Right lung (tissue), 10 donors: ENCODE measurements at places on chromosomes 16 and 17.

DNA sequence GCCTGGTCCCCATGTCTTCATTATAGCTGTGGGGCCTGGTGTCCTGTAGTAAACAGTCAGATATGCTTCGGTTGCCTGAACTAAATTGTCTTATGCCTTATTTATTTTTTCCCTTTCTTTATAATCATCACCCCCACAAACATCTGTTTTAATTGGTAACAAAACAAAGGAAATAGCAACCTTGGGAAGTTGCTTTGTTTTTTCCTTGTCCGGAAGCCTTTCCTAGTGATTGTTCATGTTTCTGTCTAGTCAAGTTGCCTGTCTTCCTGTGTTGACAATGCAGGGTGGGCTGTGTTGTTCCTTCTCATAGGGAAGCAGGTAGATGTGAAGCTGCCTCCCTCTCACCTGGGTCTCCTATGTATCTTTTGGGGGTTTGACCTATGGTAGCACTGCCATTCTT, 16.7 kb downstream of the PGS1 start:
- no peak for DNase-seq

GRCh38 chr16:66948134-66948836, 12.8 kb upstream of the CES3 start:
- no peak for DNase-seq

GRCh38 chr17:69596141-69596540, 181.6 kb downstream of the MAP2K6 start:
- DNase-seq, result no peak

DNA sequence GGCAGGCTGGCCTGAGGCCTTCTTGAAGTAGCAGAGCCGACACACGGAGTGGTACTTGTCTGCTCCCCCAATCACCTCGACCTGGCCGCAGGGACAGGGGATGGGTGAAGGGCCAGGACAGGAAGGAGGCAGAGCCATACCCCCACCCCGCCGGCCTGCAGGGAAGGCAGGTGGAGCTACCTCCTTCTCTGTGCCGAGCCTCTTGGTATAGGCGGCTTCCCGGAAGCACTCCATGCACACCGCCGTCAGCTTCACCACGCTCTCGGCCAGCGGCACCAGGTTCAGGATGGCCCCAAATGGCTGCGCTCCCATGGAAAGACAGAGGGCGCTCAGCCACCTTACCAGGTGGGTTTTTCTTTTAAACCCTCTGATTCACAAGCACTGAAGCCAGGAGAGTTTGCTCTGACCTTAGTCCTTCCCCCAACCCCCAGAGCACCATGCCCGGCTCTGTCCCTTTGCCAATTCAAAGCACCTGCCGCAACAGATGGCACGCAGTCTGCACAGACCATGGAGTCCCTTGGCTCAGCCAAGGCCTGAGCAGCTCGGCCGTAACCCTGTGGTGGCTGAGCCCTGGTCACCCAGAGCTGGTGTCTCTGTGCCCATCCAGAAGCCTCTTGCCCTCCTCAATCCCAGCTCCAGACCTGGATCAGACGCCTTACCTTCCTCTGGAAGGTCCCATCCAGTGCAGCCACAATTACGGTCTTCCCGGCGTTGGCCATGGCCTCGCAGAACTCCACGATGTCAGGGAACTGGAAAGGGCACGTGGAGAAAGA, 6.7 kb downstream of the SYNGR2 start:
- no peak for DNase-seq

DNA sequence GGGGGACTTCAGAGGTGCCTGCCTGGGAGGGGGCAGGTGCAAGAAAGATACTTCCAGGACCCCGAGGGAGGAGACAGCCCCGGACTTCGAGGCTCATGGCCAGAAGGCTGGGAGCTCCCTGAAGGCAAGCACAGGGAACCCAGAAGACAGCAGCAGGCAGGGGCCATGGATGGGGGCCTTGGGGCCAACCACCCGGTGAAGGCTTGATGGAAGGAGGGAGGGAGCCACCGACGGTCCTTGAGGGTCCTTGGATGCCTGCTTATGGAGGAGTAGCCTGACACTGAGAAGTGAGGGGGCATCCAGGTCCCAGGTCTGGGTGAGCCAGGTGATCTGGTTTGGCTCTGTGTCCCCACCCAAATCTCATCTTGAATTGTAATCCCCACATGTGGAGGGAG, 89.7 kb downstream of the SEC14L1 start:
- DNase-seq, result no peak

DNA sequence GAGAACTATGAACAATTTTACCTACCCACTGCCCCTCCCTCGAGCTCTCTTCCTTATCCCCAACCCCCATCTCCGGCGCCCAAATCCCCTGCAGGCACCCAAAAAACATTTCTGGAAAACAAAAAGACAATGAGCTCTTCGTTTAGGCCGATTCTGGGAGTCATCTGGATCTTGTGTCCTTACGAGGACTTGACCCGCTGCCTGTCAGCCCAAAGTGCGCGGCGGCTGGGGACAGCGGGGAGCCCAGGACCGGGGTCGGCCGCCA, 524 bp downstream of the STRADA start:
- no peak for DNase-seq

DNA sequence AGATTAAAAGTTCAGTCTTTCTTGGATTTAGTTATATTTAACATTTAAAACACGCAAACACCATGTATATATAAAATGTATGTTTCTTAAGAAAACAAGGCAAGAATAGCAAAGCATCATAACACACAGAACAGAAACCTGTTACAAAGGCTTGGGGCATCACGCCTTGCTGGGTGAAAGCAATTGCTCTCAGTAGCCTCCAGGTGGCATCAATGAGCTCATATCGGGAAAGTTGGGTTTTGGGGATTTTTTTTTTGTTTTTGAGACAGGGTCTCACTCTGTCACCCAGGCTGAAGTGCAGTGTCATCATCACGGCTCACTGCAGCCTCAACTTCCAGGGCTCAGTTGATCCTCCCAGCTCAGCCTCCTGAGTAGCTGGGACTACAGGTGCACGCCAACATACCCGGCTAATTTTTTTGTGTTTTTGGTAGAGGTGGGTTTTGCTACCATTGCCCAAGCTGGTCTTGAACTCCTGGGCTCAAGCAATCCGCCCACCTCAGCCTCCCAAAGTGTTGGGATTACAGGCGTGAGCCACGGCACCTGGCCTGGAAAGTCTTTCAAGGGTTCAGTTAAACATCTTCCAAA, 56.9 kb downstream of the CYB5D2 start:
- DNase-seq, result no peak

GRCh38 chr17:1473841-1474240, 17.8 kb upstream of the CRK start:
- no peak for DNase-seq

GRCh38 chr17:77542551-77543490, 402.1 kb downstream of the SEC14L1 start:
- peak; percentile 85 for DNase-seq

DNA sequence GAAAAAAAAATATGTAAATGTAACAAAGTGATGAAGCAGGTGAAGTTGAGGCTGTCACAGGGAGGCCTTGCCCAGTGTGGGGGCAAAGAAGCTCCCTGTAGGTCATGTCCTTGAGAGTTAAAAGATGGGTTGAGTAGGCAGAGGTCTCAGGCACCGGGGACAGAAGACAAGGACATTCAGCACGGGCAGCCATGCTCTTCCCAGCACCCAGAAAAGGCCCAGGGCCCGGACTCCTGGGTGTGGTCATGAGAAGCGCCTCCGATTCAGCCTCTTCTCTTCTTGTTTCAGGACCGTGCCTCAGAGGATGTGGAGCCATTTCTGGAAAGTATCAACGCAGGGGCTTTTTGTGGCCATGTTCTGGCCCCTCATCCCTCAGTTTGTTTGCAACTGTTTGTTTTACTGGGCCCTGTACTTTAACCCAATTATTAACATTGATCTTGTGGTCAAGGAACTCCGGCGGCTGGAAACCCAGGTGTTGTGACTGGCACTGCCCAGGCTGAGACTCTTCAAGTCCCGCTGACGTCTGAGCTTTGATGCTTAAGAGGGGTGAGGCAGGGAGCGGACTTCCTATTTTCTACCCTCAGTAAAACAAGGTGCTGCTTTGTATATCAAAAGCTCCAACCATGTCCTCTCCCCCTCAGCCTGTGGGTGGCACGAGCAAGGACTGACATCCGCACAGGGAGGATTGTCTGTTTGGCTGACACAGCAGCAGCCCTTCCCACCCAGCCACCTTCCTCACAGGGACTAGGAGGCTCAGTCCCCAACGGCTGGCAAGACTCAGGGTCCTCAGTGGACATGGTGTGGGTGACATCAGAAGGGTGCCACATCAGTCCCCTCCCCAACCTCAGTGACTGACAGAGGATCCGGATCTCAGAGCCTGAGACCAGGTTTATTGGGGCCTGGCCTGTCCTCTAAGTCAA, 26.5 kb downstream of the PLA2G10 start:
- no peak for DNase-seq

- no peak for DNase-seq
Observed at GRCh38 chr17:81414756-81415516, 19.7 kb downstream of the BAHCC1 start.

DNA sequence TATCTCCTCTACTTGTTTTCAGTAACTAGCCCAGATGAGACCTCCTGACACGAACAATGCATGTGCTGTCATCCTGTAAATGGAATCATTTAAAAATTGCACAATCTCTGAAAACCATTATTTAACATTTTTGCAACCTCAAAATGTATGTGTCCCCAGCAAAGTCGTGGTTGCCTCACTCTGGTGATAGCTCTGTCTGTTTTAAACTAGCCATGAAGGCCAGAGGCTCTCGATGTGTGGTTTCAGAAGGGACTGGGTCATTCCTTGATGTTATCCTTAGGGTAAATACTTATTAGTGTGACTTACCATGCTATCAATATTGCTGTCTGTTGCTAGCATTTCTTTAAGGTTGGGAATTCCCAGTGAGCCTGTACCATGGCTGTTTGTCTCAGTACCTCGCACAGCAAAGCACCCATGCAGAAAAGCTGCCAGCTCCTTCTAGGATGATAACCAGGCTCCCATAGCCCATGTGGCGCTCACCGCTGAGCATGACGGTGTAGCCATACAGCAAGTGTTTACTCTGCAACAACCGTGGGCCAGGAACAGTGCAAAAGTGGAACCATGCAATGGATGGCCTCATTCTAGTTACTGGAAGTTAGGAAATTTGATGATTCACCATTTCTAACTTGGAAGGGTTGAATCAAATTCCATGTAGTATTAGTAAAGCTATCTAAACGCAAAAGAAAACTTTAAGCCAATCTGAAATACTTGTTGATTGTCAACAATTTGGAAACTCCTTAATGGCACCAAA, 2.9 kb upstream of the PGS1 start:
- no peak for DNase-seq
